LoVo (cell line): ENCODE measurements at places on chromosomes 5 and 9.

- DNase-seq = no peak
These were observed 97.7 kb upstream of the KIF2A start for GRCh38 chr5:62208218-62208852.

DNA sequence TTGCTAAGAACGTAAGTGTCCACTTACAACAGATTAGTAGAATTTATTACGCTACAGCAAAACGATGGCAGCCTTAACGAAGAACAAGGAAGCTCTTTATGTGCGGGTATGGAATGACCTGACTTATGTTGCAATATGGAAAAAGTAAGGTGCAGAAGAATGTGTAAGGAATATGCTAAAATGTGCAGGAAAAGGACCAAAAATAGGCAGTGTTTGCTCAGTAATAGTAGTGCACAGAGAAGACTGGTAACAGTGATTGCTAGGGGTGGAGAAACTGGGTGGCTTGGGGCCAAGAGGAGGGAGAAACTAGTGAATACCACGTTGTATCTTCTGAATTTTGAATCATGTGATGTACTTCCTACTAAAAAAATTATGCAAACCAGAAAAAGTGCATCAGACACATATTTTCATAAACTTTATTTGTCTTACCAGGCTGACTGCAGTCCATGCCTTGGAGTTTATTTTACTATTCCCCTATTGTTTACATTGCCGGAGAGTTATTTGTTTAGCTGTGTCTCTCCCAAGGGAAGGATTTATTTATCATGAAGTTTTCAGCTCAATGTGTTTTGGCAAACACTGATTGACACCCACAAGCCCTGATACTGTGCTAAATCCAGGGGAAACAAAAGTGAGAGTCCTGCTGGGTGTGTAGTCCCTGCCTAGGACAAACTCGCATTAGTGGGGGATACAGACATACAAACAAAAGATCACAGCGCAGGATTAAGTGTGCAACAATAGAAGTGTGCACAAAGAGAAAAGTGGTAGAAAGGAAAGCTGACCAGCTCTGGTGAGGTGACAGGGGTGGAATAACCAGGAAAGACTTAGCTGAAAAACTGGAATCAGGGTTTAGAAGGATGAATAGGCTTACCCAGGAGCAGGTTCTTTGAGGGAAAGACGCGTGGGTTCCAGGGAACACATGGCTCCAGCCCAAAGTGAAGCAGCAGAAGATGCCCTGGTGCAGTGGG, 34.0 kb upstream of the ZNF484 start:
- DNase-seq = no peak

DNA sequence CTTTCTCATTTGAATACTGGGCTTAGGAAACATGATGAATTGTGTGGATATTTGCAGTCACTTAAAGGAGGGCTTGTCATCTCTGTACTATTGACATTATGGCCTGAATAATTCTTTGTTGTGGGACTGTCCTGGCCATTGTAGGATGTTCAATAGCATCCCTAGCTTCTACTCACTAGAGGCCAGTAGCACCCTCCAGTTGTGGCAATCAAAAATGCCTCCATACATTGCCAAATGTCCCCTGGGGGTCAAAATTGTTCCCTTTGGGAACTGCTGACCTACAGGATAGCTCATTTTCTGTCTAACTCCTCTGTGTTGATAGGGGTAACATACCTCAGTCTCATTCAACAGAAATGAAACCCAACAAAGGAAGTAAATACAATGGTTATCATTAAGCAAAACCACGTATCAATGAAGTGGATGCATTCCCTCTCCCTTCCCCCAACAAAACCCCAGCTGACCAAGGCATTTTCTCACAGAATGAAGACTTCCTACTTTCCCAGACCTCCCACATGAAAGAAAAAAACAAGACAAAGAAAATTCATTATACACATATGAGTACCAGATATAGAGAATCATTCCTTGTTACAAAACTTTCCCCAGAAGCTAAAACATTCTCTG, 18.1 kb downstream of the FYB1 start:
- DNase-seq = no peak

GRCh38 chr9:133487331-133487725, 8.4 kb upstream of the SLC2A6 start:
- DNase-seq = no peak

DNA sequence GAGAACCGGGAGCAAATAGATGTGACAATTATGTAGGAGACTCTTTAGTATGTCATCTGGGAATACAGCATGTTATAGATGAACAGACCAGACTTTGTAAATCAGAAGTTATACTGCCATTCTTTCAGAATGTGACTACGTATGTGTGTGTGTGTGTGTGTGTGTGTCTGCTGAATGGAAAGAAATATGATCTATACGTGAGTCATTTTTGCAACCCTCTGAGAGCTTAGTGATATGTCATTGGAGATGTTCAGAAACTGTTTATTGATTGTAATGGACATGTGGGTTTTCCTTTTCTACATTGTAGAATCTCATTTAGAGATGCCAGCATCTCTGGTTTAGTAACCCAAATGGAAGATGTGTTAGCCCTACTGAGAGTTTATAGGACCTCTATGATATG, 731.5 kb downstream of the TLE1 start:
- DNase-seq = no peak

GRCh38 chr9:27473111-27473529, 51.0 kb upstream of the IFNK start:
- no peak for DNase-seq

- no peak for DNase-seq
These were observed 34.2 kb downstream of the FOXI1 start for GRCh38 chr5:170139786-170140335.

GRCh38 chr5:1946776-1947175, 64.1 kb upstream of the IRX4 start:
- DNase-seq = no peak

DNA sequence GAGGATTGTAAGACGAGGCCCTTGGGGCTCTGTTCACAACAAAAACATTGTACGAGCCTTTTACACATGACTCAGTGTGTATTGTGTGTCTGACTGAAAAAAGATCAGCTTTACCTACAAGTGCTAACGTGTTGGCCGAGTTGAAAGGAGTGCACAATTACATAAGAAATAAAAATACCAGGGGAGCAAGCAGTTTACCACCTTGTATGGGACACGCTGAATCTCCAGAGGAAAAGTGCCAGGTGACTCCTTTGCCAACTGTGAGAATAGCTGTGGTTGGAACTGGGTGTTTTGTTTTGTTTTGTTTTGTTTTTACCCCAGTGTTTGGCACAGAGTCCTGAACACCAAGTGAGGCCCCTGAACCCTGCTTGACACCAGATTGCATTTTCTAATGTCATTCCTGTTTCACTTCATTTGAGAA, 32.8 kb upstream of the ZSWIM6 start:
- DNase-seq = no peak

DNA sequence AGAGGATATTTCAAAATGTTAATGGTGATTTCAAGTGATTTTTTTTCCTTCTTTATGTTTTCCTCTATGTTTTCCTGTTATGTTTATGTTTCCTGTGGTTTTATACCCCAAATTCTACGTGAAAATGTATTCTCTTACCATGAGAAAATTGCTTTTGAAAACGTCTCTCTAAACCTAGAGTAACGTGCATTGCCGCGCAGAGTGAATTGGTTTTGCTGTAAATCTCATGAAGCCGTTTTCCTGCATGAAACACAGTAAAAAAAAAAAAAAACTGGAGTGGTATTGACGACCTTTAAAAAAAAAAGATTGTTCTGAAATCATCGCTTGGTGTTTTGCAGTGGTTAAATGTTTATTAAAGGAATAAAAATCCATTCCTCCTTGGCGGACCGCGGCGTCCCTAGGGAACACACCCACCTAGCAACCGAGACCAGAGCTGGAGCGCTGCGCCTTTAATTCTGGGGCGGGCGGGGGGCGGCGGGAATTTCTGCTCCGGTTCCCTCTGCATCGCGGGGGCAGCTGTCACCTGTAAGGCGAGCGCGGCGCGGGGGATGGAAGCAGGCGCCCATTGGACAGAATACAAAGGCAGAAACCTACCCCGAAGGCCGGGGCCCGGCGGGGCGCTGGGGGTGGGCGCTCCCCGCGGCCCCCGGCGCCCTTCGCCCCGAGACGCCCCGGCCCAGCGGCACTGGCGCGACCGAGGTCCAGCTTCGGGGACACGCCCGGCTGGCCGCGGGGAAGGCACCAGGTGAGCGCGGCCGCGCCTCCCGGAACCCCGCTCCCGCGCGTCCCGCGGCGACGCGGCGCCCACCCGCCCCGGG, at the start of gene SOWAHA:
Gene SOWAHA, plus strand, starts transcription at position 522 of the 818 bp plus-strand sequence. CDS start 320 bp downstream, outside the sequence.
- DNase-seq = peak; percentile 31

- DNase-seq = no peak
These were observed 237.3 kb downstream of the ZSWIM6 start for GRCh38 chr5:61569353-61569752.

GRCh38 chr9:34994260-34994899, 4.8 kb downstream of the DNAJB5 start:
- peak; percentile 32 for DNase-seq

- DNase-seq = no peak
These were observed 16.3 kb downstream of the IRF1 start for GRCh38 chr5:132474131-132474723.

DNA sequence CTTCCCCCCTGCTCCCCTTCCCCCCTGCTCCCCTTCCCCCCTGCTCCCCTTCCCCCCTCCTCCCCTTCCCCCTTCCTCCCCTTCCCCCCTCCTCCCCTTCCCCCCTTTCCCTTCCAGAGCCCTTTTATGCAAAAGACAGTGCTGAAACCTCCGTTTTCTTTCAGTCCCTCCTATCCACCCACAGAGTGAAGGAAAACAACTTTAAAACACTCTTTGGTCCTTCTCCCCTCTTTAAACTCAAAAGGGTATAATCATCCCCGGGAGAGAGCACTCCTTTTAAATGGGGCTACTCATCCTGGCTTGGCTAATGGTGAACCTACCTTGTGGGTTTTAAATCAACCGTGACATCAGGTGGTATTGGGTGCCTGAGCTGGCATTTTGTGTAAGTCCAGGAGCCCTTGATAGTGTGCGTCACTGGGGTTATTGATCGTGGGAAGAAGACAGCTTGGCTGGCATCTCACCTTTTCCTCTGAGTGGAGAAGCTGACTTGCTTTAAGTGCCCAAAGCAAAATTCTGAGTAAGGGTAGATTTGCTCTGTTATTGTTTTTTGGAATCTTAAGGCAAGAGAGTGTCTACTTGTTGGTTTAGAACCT, 2.7 kb downstream of the LARP1 start:
- no peak for DNase-seq

DNA sequence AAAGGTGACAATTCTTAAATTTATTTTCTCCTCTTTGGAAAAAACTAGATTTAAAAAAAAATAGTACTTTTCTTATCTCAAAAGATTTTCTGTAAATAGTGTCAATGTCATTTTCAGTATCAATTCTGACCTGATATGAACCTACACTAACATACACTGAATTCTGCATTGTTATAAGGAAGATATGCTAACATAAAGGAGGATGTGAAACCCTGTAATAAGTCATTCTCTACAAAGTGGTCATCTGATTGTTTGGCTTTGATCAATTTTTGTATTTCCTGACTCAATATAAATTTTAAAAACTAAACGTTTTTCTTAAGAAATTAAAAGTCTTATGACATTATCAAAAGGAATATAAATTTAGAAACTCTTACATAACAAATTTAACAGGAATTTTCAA, 233.6 kb upstream of the EDIL3 start:
- DNase-seq = no peak

GRCh38 chr9:111598733-111599091, 735 bp downstream of the PTGR1 start:
- DNase-seq = no peak

DNA sequence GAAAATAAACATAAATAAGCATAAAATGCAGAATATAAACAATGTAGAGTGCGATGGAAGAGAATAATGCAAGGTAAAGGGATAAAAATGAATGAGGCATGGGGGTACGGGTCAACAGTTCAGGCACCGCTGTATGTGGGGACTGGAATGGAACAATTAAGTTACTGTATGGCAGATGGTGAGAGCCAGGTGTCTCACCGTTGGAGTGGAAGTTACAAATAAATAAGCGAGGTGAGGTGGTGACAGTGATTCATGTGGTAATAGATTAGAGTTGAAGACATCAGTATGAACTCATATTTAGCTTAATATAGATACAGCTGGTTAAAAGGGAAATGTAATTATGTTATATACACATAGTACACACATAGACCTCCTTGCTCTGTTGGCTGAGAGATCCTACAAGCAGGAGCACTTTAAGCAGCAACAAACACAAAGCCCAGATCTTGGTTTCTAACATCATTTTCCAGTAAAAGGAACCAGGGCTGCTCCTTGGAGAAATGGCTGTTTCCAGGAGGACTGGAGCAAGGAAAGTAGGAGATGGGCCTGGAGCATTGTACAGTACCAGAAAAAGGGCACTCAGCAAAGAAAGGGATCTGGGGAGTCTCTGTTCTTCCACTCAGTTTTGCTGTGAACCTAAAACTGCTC, 2.4 kb upstream of the OMD start:
- DNase-seq = no peak

DNA sequence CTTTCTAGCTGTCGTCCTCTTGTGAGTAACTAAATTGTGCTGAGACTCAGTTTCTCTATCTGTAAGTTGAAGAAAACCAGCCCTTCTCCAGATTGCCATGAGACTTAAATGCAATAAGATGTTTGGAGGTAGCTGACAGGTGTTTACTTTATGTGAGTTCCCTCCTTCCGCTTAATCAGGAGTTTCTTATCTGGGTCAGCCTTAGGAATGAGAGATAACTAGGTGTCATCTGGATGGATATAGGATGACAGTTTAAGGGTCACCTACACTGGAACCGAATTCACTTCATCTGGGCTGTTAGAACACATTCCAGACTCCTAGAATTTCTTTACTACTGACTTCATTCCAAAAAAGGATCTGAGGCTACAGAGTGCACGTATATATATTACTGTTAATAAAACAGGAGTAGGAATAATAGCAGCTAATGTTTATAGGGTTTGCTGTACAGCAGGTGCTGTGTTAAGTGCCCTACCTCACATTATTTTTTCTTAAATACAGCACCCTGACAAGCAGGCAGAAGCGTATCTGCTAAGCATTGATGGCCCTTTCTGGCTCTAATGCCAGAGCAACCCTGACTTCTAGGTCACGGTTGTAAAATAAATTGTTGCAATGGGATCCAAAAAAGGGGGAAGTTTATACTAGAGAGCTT, 30.0 kb upstream of the CPEB4 start:
- DNase-seq = no peak

- DNase-seq = no peak
These were observed 252.7 kb downstream of the AP3B1 start for GRCh38 chr5:78041805-78042204.

DNA sequence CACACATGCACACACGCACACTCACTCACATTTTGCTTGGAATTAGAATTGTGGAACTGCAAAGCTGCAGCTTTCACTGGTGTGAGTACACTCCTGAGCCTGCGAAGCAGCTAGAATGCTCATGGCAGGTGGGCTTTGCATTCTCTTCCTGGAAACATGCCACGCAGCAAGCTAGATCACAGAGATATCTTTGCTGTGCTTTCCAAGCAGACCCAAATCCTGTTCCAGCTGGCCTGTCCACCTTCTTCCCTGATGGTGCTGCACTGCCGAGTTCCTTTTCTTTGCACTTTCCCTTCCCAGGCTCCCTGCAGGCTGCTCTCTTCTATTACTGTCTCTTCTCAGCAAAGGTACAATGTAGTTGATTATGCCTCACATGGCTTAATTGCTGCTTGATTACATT, 92.7 kb upstream of the CKMT2 start:
- DNase-seq = no peak
